ENCODE measurements at places on chromosomes 6 and 20. TPM values are rescaled to one million over a fixed set of nuclear protein-coding genes. Genes with fewer than 3 reads are reported as not detected.

Gene RPP21
- 103 TPM for total RNA-seq

Gene KIF25
- 0.15 TPM for total RNA-seq

Gene QRSL1
- total RNA-seq: 30.2 TPM

Gene PET117
- total RNA-seq: 17.2 TPM

Gene CLDN20
- not detected for total RNA-seq

Gene PRRC2A
- total RNA-seq: 163 TPM

Gene RALGAPB
- total RNA-seq: 23.9 TPM

Gene PPP1R16B
- 23.6 TPM for total RNA-seq

Gene PAX1
- total RNA-seq: not detected

Gene THBD
- total RNA-seq: 1.2 TPM

Gene ZBTB12
- 7.9 TPM for total RNA-seq

Gene DZANK1
- total RNA-seq: 1.7 TPM

Gene GPSM3
- 21.2 TPM for total RNA-seq

Gene CST4
- not detected for total RNA-seq

Gene CLPSL1
- not detected for total RNA-seq

Gene ULBP3
- total RNA-seq: 1.9 TPM

Gene SH3BGRL2
- total RNA-seq: 8.6 TPM

Gene ADGRB3
- total RNA-seq: 0.22 TPM

Gene ANKRD66
- not detected for total RNA-seq

Gene KCNK15
- not detected for total RNA-seq

Gene NKAIN4
- total RNA-seq: 3.0 TPM

Gene DLGAP4
- total RNA-seq: 60.5 TPM

Gene VSX1
- total RNA-seq: not detected

Gene FERMT1
- total RNA-seq: 14.3 TPM

Gene IL20RA
- total RNA-seq: 0.28 TPM

Gene STX11
- not detected for total RNA-seq

Gene ACOT13
- 12.4 TPM for total RNA-seq

Gene ABHD16B
- total RNA-seq: not detected

Gene CYB5R4
- total RNA-seq: 12.7 TPM

Gene MUCL3
- not detected for total RNA-seq

Gene ARMH2
- not detected for total RNA-seq

Gene ATP6V1G2
- total RNA-seq: 3.5 TPM

Gene PACRG
- total RNA-seq: 0.52 TPM

Gene F13A1
- total RNA-seq: not detected

Gene ECI2
- 98.8 TPM for total RNA-seq

Gene DEFB124
- not detected for total RNA-seq

Gene FOXA2
- total RNA-seq: 19.3 TPM

Gene ZNF165
- total RNA-seq: 3.5 TPM

Gene PNPLA1
- total RNA-seq: not detected

Gene IPCEF1
- total RNA-seq: 6.6 TPM

Gene RHAG
- total RNA-seq: 0.07 TPM

Gene DPPA5
- 2.1 TPM for total RNA-seq

Gene AKAP12
- total RNA-seq: 50.7 TPM

Gene COL11A2
- total RNA-seq: 0.48 TPM

Gene FAM83B
- 1.5 TPM for total RNA-seq

Gene TEAD3
- total RNA-seq: 18.0 TPM

Gene ARFGEF3
- 11.0 TPM for total RNA-seq

Gene PRIM2
- 69.2 TPM for total RNA-seq

Gene ATG5
- 47.3 TPM for total RNA-seq

Data from H7 (cell line).